ENCODE measurements at places on chromosomes 2 and 18.

DNA sequence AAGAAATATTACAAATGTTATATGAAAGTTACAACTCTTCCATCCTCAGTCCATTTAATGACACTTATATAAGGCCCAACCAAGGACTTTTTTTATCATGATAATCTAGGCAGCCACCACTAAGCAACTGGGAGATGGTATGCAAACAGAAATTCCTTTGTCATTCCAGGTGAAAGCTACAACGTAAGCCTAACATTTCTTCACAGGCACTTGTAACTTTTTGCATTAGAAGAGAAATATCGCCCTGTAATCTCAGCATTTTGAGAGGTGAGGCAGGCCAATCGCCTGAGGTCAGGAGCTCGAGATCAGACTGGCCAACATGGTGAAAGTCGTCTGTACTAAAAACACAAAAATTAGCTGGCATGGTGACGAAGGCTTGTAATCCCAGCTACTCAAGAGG is 581.2 kb upstream of the SLC8A1 start:
- no peak for DNase-seq

DNA sequence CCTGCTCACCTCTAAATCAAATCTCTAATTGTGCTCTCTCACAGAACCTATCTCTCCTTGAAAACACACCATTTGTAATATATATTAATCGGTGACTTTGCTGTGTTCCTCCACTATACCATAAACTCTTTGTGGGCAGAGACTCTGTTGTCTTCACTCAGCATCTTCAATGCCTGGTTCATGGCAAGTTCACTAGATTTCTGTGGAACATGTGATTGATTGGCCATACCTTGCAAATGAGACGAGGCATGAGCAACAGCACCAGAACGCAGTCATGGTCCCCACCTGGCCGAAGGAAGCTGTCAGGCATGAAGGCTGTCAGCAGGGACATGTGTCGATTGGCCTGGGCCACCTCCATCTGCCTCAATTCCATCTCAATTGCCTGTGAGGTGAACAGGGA is 11.6 kb downstream of the DCTN1 start:
- no peak for DNase-seq

GRCh38 chr2:38262069-38262871 is 114.8 kb downstream of the ATL2 start:
- DNase-seq = no peak

- DNase-seq = no peak
Measured at GRCh38 chr18:6879508-6880195, 150.1 kb downstream of the ARHGAP28 start.

DNA sequence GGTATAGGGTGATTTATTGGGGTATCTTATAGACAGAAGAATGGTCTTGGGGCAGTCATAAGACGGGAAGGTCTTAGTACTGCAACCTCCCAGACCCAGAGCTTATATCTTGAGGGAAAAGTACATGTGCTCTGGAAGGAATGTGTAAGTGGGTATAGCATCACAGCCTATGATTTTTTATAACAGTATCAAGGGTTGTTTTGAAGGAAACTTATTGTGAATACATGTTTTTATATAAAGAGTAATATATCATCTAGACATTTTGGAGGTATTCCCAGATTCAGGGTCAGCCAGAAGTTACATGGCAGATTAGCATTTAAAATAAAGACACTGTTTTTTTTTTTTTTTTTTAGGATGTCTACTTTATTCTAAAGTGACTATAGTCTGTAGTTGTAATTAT is 47.6 kb upstream of the STON1 start:
- no peak for DNase-seq

DNA sequence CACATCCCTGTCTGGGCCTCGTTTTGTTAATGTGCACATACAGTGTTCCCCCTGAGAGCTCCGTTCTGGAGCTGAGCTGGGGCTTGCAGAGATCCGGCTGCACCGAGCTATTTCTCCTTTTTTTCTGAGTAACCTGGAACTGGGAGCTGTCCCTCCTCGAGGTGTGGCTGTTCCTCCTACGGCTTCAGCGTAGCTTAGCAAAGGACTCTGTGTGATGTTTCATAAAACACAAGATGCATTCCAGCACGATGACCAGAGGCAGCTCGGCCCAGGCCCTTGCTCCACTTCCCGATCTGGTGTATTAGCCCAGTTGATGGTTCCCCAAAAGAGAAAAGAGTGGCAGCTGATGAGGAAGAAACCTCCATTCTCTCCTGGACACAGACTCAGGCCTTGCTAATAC is 103.0 kb downstream of the FAM210A start:
- no peak for DNase-seq

GRCh38 chr2:219706823-219707281 is 79.4 kb downstream of the SLC4A3 start:
- no peak for DNase-seq

GRCh38 chr2:16507655-16508489 is 157.8 kb downstream of the CYRIA start:
- DNase-seq = no peak

- no peak for DNase-seq
Measured at GRCh38 chr2:108593547-108594098, 59.4 kb downstream of the LIMS1 start.

- no peak for DNase-seq
Measured at GRCh38 chr18:43578211-43578610, 300.9 kb upstream of the SYT4 start.

GRCh38 chr2:128300151-128301020 is 18.3 kb downstream of the HS6ST1 start:
- no peak for DNase-seq

DNA sequence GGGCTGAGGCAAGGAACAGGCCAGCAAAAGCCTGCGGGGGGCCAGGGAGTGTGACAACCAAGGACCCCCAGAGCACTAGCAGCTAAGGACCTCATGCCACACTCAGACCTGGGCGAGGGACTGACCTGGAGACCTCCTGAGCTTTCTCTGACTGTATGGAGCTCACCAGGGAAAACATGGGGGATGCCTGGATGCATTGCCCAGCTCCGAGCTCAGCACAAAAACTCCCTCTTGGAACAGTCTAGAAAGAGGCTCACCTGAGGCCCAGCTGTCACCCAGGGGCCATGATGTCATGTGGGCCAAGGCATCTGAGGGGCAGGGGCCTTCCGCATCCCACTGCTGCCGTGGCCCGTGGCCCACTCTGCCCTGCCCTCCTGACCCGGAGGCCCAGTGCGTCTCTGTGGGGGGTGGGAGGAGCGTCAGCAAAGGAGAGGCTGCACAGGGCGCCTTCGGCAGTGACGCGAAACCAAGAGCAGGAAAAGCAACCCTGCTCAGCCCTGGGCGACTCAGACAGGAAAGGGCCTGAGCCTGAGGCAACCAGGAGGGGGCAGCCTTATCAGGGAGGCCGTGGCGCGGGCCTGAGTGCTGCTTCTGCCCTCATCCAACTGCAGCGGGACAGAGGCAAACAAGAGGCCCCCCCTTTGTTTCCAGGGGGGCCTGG is 57.3 kb upstream of the ALPP start:
- peak; percentile 25 for DNase-seq

GRCh38 chr18:79772865-79773696 is 24.7 kb upstream of the KCNG2 start:
- no peak for DNase-seq
